ENCODE measurements at places on chromosomes 3 and 15.

- DNase-seq: no peak
Measured at GRCh38 chr3:143529018-143529478, 319.2 kb downstream of the SLC9A9 start.

DNA sequence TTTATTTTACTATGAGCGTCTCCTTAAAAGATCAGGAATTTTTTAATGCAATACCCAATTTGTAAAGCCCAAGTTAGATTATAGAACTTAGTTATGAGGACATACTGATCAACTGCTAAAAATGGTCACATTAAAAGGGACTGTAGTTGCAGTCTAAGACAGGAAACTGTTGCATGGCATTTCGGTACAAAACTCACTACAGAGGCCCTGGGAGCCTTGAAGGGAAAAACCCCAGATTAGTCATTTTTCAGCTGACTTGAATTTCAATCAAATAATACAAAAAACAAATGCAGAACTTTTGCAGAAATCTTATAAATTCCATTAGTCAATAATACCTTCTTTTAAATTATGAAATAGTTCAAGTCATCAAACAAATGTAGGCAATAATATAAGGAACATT lies 6.9 kb upstream of the PTX3 start:
- no peak for DNase-seq

GRCh38 chr15:62021991-62022600 lies 38.2 kb downstream of the VPS13C start:
- DNase-seq: no peak

GRCh38 chr3:94373456-94373855 lies 310.6 kb downstream of the NSUN3 start:
- DNase-seq: no peak

- no peak for DNase-seq
Measured at GRCh38 chr3:197430502-197430901, 125.3 kb downstream of the BDH1 start.
